ENCODE measurements at places on chromosomes 12 and 14.

GRCh38 chr12:41881891-41882805 lies 262.5 kb downstream of the GXYLT1 start:
- DNase-seq: no peak

DNA sequence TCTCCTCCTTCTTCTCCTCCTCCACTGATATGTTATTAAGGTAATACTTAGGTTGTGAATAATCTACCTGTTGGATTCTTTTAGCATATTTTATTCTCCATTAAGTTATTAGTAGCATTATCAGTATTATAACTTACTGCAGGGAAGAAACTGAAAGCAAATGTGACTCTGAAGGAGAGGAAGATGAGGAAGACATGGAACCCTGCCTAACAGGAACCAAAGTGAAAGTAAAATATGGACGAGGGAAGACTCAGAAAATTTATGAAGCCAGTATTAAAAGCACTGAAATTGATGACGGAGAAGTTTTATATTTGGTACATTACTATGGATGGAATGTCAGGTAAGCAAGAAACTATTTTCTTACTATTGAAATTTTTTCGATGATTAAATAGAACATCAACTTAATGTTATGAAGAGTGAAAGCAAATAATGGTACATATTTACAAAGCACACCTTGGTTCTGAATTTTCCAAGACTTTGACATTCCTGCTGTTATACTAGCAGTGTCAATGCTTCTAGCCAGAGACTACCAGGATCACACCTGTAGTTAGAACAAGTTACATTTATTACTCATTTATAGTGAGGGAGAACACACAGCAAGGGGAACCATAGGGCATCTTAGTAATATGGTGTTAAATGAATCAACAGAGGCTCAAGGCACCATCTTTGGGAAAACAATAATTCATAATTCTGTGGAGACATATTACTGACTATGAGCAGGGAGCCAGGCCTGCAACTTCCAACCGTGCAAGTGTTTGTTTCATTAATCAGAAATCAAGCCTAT lies 42.0 kb upstream of the TOMM20L start:
- DNase-seq: no peak

GRCh38 chr12:77308056-77308455 lies 242.7 kb upstream of the E2F7 start:
- no peak for DNase-seq

GRCh38 chr12:23424685-23425084 lies 524.8 kb downstream of the SOX5 start:
- DNase-seq: no peak

GRCh38 chr12:124495194-124495983 lies 72.0 kb downstream of the NCOR2 start:
- no peak for DNase-seq

DNA sequence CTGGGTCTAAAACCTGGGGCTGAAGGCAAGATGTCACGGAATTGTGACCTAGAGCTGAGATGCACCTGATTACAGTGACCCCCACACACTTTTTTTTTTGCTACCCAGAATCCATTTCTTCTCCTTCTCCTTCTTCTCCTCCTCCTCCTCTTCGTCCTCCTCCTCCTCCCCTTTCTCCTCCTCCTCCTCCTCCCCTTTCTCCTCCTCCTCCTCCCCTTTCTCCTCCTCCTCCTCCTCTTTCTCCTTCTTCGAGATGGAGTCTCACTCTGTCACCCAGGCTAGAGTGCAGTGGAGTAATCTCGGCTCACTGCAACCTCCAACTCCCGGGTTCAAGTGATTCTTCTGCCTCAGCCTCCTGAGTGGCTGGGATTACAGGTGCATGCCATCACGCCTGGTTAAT lies 19.4 kb upstream of the FLVCR2 start:
- DNase-seq: no peak

- DNase-seq: no peak
These were observed 20.7 kb downstream of the KRT85 start for GRCh38 chr12:52346593-52346992.

- DNase-seq: no peak
These were observed 247.7 kb upstream of the SFSWAP start for GRCh38 chr12:131463174-131463573.

- DNase-seq: no peak
These were observed 13.1 kb upstream of the TMTC1 start for GRCh38 chr12:29796823-29797263.

DNA sequence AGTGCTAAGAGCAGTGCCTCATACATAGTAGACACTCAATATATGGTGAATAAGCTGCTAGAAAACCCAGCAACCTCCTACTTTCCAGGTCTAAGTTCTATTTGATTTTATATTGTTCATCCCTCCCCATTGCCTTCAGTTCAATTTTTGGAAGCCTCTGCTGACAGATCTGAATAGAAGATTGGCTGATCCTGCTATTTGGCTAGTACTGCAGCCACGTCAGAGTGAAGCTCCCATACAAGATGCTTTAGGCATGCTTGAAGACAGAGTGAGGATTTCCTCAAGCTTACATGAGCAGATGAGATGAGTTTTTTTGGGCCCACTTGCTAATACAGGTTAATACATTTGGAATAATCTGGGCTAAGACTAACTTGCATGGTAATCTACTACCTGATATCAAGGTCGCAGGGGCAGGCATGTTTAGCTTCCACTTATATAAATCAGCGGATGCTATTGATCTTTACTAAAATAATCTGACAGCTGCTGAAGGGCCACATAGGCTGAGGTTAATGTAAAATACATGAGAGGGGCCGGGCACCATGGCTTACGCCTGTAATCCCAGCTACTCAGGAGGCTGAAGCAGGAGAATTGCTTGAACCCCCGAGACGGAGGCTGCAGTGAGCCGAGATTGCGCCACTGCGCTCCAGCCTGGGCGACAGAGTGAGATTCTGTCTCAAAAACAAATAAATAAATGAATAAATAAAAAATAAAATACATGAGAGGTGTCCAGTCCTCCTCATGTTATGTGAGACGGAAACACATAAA lies 15.9 kb upstream of the AEBP2 start:
- no peak for DNase-seq

DNA sequence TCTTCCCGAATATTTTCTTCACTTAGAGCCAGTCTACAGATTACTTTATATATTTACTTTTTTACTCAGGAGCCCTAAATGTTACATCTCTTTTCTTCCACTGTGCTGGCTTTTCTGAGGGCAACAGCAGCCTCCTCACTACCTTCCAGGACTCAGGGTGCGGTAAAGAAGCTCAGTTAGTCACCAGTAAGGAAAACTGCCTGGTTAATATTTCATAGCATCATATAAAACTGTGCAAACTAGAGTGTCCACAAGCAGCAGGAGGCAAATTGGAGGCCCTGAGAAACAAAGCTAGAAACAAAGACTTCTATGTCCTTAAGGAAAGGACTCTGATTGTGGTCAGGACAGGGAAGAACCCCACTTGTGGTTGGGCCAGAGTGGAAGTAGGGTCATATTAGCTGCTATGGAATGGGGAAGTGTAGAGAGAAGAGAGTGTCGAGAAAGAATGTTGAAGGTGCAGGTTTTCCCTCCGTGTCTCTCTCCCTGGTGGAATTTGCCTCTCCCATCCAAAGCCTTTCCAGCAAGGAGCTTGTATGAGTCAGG lies 220.1 kb downstream of the SLC15A4 start:
- DNase-seq: no peak

GRCh38 chr12:132021031-132021871 lies 71.5 kb downstream of the EP400 start:
- DNase-seq: no peak

- DNase-seq: no peak
These were observed 275.1 kb downstream of the PRKD1 start for GRCh38 chr14:29652571-29652970.
